ENCODE measurements at places on chromosomes 1 and 21.

DNA sequence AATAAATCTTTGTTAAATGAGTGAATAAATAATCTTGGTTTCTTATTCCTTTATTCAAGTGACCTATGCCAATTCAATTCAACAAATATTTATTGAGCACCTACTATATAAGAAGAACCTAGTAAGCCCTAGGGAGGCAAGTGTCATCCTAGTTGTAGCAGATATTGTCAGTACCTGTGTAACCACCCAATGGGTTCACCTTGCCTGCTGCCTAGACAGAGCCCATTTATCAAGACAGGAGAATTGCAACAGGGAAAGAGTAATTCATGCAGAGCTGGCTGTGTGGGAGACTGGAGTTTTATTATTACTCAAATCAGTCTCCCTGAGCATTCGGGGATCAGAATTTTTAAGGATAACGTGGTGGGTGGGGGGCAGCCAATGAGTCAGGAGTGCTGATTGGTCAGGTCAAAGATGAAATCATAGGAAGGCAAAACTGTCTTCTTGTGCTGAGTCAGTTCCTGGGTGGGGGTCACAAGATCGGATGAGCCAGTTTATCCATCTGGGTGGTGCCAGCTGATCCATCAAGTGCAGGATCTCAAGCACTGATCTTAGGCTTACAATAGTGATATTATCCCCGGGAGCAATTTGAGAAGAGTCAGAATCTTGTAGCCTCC, 53.8 kb upstream of the KCNA3 start:
- DNase-seq = no peak

- DNase-seq = no peak
Observed at GRCh38 chr1:197358959-197359358, 90.9 kb downstream of the CRB1 start.

GRCh38 chr21:40489001-40489400, 358.0 kb downstream of the DSCAM start:
- no peak for DNase-seq

GRCh38 chr1:99964806-99965205, 5.0 kb upstream of the SLC35A3 start:
- no peak for DNase-seq

- no peak for DNase-seq
Observed at GRCh38 chr1:227776331-227776771, 39.1 kb upstream of the PRSS38 start.

DNA sequence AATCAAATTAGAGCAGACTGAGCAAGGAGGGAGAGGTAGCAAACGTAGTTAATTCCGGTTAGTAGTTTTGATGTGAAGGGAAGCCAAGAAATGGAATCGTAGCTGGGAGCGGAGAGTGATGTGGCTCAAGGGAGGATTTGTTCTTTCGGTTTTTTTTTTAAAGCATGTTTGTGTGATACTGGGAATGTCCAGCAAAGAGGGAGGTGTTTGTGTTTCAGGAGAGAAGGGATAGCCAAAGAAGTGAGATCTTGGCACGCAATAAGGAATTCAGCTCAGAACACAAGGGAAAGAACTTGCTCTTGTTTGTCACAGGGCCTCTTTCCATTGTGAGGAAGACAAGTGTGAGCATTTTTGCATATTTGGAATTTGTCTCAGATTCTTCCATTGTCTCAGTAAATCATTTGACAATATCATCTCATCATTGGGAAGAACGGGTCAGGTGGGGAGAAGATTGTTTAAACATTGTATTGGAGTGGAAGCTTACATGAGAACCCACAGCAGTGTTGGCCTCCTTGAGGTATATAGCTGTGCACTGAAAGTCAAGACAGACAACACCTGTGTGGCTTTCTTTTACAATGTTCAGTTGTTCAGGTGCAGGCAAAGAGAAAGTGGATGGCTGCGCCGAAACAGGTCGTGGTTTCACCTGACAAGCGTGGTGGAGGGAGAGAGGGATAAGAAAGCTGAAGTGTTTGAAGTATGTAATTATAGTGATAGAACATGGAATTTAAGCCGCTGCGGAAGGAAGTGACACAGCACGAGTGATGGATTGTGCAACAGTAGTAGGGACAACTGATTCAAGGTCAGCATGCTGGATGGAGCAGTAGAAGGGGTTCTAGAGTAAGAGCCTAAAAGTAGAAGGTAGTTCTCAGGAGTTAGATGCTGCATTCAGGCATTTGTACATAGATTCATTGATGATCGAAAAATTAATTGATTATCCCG, 25.4 kb downstream of the FMN2 start:
- no peak for DNase-seq

Measured in hematopoietic multipotent progenitor cell treated with erythropoietin and hydrocortisone succinate and interleukin-3 and kit ligand, for 4 days (in vitro differentiated cells).